Heart left ventricle (tissue), 16 donors: ENCODE measurements at places on chromosomes 13 and 19.

DNA sequence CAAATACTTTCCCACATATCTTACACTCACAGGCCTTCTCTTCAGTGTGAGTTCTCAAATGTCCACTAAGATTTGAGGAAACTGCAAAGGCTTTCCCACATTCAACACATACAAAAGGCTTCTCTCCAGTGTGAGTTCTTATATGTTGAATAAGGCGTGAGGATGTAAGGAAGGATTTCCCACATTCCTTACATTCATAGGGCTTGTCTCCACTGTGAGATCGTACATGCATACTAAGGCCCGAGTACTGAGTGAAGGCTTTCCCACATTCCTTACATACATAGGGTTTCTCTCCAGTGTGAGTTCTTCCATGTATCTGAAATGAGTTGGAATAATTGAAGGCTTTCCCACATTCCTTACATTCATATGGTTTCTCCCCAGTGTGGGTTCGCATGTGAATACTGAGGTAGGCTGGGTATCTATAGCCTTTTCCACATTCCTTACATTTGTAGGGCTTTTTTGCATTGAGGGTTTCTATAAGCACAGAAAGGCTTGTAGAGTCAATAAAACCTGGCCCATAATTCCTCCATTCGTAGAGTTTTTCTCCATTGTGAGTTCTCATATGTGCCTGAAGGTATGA, 9.6 kb downstream of the ZNF426 start:
- no peak for DNase-seq

DNA sequence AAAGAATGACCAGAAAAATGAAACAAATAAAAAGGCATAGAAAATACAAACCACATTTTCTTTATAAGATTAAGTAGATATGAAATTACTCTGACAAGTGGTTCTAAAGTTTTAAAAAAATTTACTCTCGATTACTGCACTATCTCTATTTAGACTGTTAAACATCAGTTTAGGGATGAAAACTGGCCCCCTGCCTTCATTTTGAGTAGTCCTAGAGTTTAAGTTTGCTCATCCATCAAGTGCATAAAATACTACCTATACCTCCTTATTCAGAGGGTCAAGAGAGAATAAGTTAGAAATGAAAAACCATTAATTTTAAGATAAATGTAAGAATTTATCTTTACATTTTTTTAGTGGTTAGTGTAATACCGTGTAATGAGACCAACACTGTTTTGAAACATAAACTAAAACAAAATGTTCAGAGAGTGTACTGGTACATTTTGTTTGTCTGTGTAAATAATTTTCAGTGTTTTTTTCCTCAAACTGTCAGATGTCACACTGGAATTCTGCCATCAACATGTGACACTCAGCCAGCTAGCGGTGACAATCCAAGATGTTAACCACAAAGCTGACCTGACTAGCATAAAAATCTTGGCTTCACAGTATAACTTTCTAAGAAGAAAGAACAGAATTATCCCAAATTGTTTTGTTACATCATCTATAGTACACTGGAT, 184.8 kb upstream of the PCDH20 start:
- DNase-seq = no peak

- no peak for DNase-seq
Observed at GRCh38 chr13:40598569-40598968, 67.9 kb downstream of the FOXO1 start.

- DNase-seq = no peak
Observed at GRCh38 chr13:32548837-32549236, 10.2 kb upstream of the N4BP2L2 start.

DNA sequence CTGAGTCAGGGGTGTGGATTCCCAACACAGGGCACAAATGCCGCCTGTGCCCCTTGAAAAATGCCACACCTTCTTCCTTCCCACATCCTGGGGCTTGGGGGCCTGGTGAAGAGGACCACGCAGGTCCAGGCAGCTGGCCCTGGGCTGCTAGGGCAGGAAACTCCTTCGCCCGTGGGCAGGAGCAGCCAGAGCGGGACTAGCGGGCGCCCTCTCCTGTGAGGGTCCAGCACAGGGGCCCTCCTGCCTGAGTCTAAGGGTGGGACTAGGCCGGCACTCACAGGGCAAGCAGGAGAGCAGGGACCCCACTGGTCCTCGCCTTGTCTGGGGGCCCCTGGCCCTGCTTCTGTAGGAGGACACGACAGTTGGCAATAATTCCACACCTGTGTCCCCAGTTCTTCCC, 7.5 kb upstream of the CEBPA start:
- DNase-seq = no peak

- DNase-seq = no peak
Observed at GRCh38 chr13:35473206-35473775, 3.2 kb downstream of the MAB21L1 start.

DNA sequence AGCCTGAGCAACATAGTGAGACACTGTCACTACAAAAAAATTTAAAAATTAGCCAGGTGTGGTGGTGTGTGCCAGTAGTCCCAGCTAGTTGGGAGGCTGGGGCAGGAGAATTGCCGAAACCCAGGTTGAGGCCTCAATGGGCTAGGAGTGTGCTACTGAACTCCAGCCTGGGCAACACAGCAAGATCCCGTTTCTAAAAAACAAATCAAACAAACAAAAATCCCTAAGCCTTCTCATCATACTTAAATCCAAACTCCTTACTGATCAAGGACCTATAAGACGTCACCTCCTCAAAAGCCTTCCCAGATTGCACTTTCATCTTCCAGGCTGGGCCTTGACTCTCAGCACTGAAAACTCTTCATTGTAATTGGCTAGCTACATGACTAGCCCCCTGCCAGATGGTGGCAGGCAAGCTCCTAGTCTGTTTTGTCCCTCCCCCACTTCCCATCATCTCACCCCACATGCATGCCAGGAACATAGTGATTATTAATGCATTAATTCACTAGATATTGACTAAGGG, 17.5 kb upstream of the NANOS3 start:
- no peak for DNase-seq

GRCh38 chr19:483332-484072, 12.8 kb upstream of the MADCAM1 start:
- no peak for DNase-seq
